ENCODE measurements at places on chromosomes 1 and 21. TPM values are rescaled to one million over a fixed set of nuclear protein-coding genes. Genes with fewer than 3 reads are reported as not detected.

- no peak for DNase-seq
- H3K27me3 ChIP-seq, result no peaks in the 10 kb centered on the region
- no peaks in the 10 kb centered on the region for H3K36me3 ChIP-seq
Observed at GRCh38 chr1:174894117-174894762, 105.5 kb upstream of the CACYBP start.

DNA sequence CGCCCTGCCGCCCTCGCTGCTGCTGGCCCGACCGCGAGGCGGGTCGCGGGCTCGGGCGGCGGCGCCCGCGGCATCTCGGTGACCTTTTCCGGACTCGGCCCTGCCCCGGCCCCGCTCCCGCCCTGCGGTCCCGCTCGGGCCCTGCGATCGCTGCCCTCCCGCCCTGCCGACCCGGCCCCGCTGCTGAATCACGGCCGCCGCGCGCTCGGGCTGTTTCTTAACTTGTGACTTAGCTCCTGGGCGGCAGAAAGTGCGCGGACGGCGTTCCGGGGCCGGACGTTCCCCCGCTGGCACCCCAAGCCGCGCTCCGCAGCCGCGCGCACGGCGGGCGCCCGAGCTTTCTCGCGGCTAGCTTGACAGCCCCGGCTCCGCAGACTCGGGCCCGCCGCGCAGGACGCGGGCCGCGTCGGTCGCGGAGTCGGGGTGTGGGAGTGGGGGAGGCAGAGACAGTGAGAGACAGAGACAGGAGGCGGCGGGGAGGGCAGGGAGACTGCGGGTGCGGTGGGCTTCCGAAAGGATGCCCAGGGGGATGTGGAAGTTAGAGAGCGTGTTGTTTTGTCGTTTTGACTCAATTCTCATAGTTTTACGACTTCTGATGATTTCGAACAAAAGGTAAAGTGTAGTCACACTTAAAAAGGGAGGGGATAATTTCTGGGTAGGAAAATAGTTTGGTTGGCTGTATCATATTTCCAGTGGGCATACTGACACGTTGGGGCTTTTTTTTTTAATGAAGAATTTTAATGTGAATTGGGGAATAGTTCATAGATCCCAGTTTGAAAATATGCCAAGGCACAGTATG lies 49.8 kb downstream of the PRDM2 start:
- peak overlapping the region; percentile 98 for H3K27ac ChIP-seq
- peaks cover 39% of the 10 kb centered on the region for H3K4me1 ChIP-seq
- H3K27me3 ChIP-seq, result no peaks in the 10 kb centered on the region
- H3K36me3 ChIP-seq, result no peaks in the 10 kb centered on the region
- DNase-seq, result peak; percentile 66
- H3K4me3 ChIP-seq, result peak overlapping the region; percentile 77

GRCh38 chr1:72606216-72606810 lies 324.0 kb upstream of the NEGR1 start:
- H3K4me3 ChIP-seq, result no peak overlapping the region
- no peaks in the 10 kb centered on the region for H3K4me1 ChIP-seq
- DNase-seq, result no peak
- H3K27me3 ChIP-seq, result no peaks in the 10 kb centered on the region

DNA sequence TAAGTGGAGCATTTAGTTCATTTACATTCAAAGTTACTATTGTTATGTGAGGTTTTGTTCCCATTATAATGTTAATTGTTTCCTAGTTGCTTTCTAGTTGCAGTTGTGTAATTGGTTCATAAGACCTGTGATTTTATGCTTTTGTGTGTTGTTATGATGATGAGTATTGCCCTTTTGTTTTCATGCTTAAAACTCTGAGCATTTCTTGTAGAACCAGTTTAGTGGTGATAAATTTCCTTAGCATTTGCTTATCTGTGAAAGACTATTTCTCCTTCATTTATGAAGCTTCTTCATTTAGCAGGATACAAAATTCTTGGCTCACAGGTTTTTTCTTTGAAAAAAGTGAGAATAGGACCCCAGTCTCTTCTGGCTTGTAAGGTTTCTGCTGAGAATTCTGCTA lies 274.8 kb upstream of the SPAG17 start:
- no peak for DNase-seq
- no peaks in the 10 kb centered on the region for H3K27me3 ChIP-seq
- H3K27ac ChIP-seq, result no peak overlapping the region
- H3K36me3 ChIP-seq, result no peaks in the 10 kb centered on the region
- no peak overlapping the region for H3K4me3 ChIP-seq

DNA sequence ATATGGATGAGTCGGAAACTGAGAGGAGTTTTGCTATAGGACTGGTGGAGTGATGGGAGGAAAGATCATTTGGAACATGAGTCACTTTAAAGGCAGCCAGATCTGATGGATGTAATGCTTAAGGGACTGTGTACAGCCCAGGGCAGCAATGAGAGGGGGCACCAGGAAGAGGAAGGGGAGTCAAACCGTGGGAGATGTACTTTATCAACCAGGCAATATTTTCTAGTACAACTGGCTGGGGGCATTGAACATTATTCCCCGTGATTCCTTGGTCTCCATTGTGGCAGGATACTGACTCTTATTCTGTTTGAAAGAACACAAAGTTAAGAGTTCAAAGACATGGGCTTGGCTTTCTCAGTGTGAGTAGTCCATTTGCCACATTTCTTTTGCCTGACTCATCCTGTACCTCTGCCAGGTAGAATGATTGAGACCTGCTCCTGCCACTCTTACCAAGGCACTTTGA lies 268.2 kb upstream of the NR5A2 start:
- H3K27ac ChIP-seq, result no peak overlapping the region
- H3K4me3 ChIP-seq, result no peak overlapping the region
- H3K36me3 ChIP-seq, result no peaks in the 10 kb centered on the region
- no peak for DNase-seq
- H3K4me1 ChIP-seq, result no peaks in the 10 kb centered on the region
- H3K27me3 ChIP-seq, result no peaks in the 10 kb centered on the region

- peak overlapping the region; percentile 93 for H3K27ac ChIP-seq
- DNase-seq, result no peak
- peaks cover 30% of the 10 kb centered on the region for H3K4me1 ChIP-seq
Observed at GRCh38 chr1:11013160-11013531, 692 bp downstream of the TARDBP start.

Gene ZMYND12
- total RNA-seq, result 1.0 TPM

DNA sequence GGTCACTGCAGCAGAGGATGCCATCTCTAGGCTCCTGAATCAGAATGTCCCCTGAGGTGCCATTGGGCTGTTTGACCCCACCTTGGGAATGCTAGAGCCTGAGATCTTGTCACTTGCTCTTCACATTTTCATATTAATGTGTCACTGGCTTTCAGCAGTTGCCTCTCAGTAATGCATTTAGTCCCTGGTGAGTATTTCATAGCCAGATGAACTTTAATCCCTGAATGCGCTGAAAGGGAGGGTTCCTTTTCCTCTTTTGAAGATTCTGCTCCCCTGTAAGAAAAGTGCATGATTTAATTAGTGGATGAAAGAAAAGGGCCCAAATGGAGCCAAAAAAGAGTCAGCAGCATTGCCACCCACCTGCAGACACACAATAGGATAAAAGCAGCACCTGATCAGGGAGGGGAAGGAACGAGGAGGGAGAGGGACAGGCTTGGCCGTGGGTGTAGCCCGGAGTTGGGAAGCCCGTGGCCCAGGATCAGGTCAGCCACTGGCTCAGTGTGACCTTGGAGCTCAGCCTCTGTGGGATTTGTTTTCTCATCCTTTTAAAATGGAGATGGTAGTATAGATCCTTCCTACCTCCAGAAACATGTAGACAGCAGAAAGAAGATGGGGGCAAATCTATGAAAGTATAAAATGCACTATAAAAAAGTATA lies 31.1 kb downstream of the ROR1 start:
- H3K4me3 ChIP-seq, result no peak overlapping the region
- H3K36me3 ChIP-seq, result no peaks in the 10 kb centered on the region
- no peaks in the 10 kb centered on the region for H3K27me3 ChIP-seq
- no peaks in the 10 kb centered on the region for H3K4me1 ChIP-seq
- H3K27ac ChIP-seq, result no peak overlapping the region

Gene S100A5
- total RNA-seq, result not detected

DNA sequence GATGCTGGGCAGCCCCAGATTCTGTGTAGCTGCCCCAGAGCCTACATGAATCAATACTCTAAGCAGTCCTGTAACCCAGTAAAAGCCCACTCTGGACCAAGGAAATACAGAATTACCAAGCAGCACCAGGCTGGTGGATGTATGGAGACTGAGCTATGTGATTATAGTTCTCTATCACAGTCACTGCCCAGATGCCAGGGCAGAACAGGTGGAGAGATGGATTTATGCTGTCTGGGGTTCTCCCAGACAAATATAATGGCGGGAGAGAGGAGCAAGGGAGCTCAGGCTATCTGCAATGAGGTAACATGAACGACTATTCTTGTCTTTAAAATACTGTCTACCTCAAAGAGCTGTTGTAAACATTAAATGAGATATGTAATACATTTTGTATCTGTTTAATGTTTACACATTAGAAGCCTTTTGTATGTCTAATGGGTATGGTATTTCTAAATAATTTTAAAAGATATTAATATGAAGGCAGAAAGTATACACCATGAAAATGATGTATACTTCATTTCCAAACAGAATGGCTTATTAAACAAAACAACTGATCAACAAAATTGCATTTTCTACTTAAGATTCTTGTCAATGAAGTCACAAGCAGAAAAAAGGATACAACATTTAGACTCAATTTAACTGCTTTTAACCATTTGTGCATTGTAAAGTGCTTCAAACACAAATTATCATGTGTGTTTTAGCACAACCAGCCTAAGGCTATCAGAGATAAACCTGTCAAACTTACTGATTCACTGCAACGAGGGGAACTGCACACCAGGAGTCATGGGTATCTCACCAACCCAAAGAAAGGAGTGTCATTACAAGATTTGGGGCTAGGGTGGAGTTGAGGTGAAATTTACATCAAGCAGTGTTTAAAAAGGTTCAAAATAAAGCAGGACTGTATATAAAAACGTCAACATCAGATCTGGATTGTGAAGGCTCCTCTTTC lies 3.0 kb downstream of the SDE2 start:
- no peak overlapping the region for H3K27ac ChIP-seq
- no peak overlapping the region for H3K4me3 ChIP-seq
- H3K4me1 ChIP-seq, result peaks cover 43% of the 10 kb centered on the region
- no peak for DNase-seq

Gene RPE65
- not detected for total RNA-seq

DNA sequence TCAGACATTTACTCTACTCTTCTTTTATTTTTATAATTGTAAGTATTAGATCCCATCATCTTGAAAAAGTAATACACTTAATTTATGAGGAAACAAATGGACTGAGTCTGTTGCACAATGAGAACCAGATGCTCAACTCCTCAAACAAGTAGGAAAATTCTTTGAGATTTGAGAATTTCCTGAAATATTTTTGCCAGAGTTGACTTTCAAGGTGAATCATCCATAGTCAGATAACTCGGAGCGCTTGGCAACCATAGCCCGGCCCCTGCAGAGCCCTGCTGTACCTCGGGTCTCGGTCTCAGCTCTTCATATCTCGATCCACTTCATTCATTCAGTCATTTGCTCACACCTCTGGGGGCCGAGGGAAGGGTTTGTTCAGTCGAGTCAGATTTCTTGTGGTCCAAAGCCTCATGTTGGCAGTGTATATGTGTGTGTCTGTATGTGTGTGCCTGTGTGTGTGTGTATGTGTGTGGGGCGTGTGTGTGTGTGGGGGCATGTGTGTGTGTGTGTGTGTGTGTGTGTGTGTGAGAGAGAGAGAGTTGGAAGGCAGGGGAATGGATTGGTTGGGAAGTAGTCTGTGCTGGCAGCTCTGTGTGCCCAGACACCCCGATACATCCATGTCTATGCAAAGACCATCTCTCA lies 18.1 kb upstream of the PCP4 start:
- H3K4me1 ChIP-seq, result peaks cover 15% of the 10 kb centered on the region
- H3K27me3 ChIP-seq, result no peaks in the 10 kb centered on the region
- DNase-seq, result no peak
- no peak overlapping the region for H3K27ac ChIP-seq
- H3K36me3 ChIP-seq, result no peaks in the 10 kb centered on the region
- H3K4me3 ChIP-seq, result no peak overlapping the region

DNA sequence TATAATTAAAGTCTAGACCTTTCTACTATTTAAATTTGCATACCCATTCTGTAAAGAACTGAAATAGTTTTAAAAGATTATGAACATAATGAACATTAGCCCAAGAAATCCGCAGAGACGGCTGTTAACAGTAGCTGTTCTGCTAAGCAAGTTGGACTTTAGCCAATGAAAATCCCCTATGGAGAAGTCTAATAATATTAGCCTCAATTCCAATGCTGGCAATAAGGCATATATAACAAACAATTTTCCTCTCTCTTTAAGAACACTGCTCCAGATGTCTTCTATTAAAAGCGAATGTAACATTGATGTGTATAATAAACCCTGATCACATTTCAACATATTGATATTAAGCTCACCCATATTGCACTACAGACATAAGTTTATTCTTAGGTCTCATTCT lies 221.3 kb upstream of the KCTD3 start:
- no peak overlapping the region for H3K27ac ChIP-seq
- H3K36me3 ChIP-seq, result no peaks in the 10 kb centered on the region
- H3K27me3 ChIP-seq, result no peaks in the 10 kb centered on the region

DNA sequence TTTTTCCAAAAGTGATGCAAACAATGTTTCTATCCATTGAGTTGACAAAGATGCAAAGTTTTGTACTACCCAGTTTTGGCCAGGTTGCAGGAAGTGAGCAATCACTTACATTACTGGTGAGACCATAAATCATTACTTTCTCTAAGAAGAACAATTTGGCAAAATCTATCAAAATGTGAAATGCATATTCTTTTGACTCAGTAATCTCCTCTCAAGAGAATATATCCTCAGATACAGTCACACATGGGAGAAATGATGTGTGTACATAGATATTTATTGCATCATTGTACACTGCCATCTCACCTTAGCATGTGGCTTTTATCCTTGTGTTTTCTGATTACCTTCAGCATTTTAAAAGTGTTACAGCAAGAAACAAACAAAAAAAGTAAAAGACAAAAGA lies 52.4 kb upstream of the FMO3 start:
- H3K27me3 ChIP-seq, result no peaks in the 10 kb centered on the region
- no peaks in the 10 kb centered on the region for H3K36me3 ChIP-seq
- H3K27ac ChIP-seq, result no peak overlapping the region
- no peak overlapping the region for H3K4me3 ChIP-seq

DNA sequence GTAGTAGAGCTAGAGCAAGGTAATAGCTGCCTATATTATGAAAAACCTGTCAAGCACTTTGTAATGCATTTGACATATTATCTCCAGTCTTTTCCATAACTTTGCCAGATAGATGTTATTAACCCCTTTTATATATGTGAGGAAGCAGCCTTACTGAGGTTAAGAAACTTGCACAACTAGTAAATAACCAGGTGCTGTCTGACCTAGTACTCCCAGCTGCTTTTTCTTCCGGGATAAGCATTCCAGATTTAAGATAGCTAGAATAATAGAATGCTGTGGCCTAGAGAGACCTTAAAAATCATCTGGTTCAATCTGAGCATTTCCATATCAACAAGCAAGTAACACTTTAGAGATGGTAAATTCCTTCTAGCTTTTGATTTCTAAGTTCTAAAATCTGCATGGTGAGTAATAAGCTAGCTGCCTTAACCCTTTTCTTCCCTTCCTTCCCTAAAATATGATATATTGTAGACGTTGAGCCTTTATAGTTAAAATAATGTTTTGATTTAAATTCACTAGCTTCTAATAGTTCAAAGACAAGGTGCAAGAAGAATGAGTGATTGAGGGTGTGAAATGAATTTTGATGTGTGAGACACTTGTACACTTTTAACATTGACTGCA lies 1.8 kb downstream of the SH3GLB1 start:
- peaks cover 31% of the 10 kb centered on the region for H3K4me1 ChIP-seq
- H3K27ac ChIP-seq, result peak overlapping the region; percentile 97
- peak overlapping the region; percentile 99 for H3K4me3 ChIP-seq
- H3K36me3 ChIP-seq, result no peaks in the 10 kb centered on the region

Gene KCNE2
- not detected for total RNA-seq

Measured in body of pancreas (tissue), 4 donors.